ENCODE measurements at places on chromosomes 16 and 17.

GRCh38 chr17:18860161-18860972, 2.4 kb downstream of the PRPSAP2 start:
- no peak for DNase-seq

DNA sequence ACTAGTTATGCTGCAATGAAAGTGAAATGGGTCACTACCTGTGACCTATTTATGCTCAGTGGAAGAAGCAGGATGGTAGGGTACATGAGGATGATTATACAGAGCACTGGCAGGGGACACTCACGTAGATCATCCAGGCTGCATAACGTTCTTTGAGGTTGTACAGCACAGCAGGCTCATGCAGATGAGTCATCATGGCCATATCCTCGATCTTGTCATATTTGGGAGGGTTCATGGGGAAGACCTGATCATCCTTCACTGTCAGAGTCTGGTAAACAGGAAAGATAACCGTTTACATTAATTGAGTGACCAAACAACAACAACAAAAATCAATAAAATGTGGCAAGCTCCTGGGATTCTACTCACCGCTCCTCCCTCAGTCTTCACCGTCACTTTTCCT, 2.1 kb downstream of the MYH2 start:
- no peak for DNase-seq

- DNase-seq: peak; percentile 32
These were observed 1.1 kb downstream of the PHF12 start for GRCh38 chr17:28950017-28950751.

DNA sequence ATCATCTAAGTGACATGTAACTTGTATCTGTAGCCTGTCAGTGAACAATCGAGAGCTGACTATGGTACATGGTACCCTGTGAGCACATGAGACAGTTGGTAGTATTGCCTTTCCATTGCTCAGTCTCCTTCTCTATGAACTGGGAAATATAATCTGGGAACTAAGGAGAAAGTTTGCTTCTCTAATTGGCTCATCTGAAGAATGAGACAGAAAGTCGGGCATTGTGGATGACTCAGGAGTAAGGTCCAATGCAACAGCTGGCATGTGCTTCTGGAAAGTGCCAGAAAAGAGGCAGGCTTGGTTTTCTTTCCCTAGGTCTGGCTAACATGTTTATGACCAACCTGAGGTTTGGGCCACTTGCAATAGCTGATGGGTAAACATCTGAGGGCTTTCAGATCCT, 51.9 kb downstream of the ZZEF1 start:
- peak; percentile 33 for DNase-seq

GRCh38 chr16:78878570-78878969, 722.0 kb downstream of the MAF start:
- DNase-seq: no peak

DNA sequence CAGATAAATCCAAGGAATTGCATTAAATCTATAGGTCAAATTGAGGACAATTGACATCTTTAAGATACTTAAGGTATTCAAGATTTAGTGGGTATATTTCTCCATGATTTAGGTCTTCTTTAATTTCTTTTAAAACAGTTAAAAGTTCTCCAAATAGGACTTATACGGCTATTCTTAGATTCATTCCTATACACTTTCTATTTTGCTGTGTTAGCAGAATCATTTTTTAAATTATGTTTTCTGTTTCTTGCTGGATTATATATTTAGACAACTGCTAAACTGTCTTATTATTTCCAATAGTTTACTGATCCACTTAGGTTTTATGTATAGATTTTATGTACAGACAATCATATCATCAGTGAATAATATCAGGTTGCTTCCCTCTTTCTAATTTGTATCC, 226.1 kb upstream of the AXIN2 start:
- DNase-seq: no peak
